Epithelial cell of umbilical artery (primary cell): ENCODE measurements at places on chromosomes 16 and 17. TPM values are rescaled to one million over a fixed set of nuclear protein-coding genes. Genes with fewer than 3 reads are reported as not detected.

Gene PDE6G
- total RNA-seq = 0.76 and 0.97 TPM in 2 replicates

Gene PEX12
- total RNA-seq = 2.3 and 2.6 TPM in 2 replicates

Gene MGAT5B
- total RNA-seq = 0.91 and 0.97 TPM in 2 replicates

Gene DHX8
- total RNA-seq = 37.0 and 40.7 TPM in 2 replicates

Gene MMP2
- total RNA-seq = 144 and 211 TPM in 2 replicates

Gene TBC1D3C
- total RNA-seq = 0.32 TPM in 1 of 2 replicates, not detected in the other

Gene MRPL12
- total RNA-seq = 11.0 and 13.7 TPM in 2 replicates

Gene KRT20
- not detected in 2 replicates for total RNA-seq

Gene ALOX12B
- total RNA-seq = not detected in 2 replicates

Gene MAPT
- total RNA-seq = under 0.01 TPM in 1 of 2 replicates, not detected in the other

Gene EXOC3L1
- 8.8 and 29.9 TPM in 2 replicates for total RNA-seq

Gene KRT222
- not detected in 2 replicates for total RNA-seq

Gene VASN
- 0.32 and 1.2 TPM in 2 replicates for total RNA-seq

Gene PIPOX
- 2.6 and 3.5 TPM in 2 replicates for total RNA-seq

Gene MRPS7
- total RNA-seq = 82.8 and 85.8 TPM in 2 replicates
